Stimulated activated CD8-positive, alpha-beta memory T cell treated with anti-CD3 and anti-CD28 coated beads, Interleukin-2, amount 100 ng/mL, for 1 hour (primary cell): ENCODE measurements at places on chromosomes 12 and 14.

DNA sequence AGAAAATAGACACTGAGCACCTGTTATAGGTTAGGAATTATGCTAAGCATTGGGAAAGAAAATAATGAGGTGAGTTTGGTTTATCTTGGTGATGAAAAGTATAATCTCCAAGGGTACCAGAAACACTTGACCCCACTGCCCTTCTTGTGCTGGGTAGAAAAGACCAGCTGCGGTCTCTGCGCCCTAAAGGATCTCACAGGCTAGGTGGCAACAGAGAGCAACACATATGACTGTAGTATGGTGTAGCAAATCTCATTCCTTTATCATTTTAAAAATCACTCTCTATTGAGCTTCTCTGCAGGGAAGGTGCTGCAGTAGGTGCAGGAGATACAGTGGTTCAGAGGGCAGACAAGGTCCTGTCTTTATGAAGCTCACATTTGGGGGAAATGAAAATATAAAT, 26.1 kb downstream of the NRXN3 start:
- no peak for DNase-seq

GRCh38 chr12:132391326-132392041, 62.1 kb upstream of the GALNT9 start:
- DNase-seq, result no peak

GRCh38 chr14:53793790-53794505, 162.7 kb downstream of the BMP4 start:
- DNase-seq, result no peak

GRCh38 chr14:20803223-20803622, 579 bp upstream of the RNASE1 start:
- no peak for DNase-seq

DNA sequence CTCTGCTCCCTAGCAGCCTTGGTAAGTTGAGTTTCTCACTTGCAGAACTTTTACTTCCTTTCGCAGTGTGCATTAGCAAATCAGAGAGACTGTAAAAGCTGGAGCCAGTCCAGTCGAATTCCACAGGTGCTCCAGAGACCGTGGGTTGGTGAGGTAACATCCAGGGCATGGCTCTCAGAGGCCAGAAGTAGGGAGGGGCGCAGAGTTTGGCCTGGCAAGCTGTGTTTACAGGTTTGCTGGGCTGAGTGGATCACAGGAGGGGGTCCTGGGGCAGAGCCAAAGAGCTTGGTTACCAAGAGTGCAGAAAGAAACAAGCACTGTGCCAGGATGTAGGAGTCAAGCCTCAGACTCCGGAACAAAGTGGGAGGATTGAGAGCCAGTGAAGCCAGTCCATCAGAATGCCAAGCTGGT, 10.2 kb upstream of the BHLHE41 start:
- no peak for DNase-seq
